Stomach (tissue), 19 donors: ENCODE measurements at places on chromosomes 1 and 21.

- peak; percentile 38 for DNase-seq
These were observed 39.4 kb downstream of the ZP4 start for GRCh38 chr1:237851210-237851845.

DNA sequence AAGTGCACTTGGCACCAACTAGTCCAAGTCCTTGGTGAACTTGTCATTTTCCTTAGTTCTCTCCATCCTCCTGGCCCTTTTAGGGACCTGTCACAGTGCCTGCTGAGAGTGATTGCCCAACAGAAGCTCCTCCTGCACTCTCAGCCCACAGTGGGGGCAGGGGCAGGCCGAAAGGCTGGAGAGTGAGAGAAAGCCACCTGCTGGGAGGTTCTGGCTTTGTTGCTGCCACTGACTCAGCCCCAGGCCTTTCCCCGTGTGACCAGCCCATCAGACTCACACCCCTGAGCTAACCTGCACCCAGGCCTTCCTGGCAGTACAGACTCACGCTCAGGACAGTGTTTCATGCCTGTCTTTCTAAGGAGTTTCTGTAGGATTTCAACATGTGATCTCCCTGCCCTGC is 17.1 kb upstream of the PROK1 start:
- DNase-seq = peak; percentile 34

DNA sequence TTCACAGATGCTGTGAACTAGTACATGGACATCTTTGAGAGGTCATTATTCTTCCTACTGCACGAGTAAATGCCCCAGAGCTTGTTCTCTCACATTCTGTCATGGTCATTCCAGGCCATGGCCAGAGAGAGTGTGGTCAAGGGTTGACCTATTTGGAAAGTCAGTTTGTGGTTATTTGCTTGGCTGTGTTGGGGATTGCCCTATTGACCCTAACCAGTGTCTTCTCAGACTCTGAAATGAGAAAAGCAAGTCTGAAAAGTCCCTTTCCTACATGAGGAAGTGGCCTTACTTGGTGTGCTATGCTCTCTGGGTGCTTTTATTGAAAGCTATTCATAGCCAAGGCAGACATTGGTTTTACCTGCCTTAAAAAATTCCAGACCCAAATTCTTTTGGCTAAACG is 26.6 kb downstream of the CLIC6 start:
- no peak for DNase-seq

GRCh38 chr1:221892301-221892830 is 150.5 kb upstream of the DUSP10 start:
- DNase-seq = no peak

DNA sequence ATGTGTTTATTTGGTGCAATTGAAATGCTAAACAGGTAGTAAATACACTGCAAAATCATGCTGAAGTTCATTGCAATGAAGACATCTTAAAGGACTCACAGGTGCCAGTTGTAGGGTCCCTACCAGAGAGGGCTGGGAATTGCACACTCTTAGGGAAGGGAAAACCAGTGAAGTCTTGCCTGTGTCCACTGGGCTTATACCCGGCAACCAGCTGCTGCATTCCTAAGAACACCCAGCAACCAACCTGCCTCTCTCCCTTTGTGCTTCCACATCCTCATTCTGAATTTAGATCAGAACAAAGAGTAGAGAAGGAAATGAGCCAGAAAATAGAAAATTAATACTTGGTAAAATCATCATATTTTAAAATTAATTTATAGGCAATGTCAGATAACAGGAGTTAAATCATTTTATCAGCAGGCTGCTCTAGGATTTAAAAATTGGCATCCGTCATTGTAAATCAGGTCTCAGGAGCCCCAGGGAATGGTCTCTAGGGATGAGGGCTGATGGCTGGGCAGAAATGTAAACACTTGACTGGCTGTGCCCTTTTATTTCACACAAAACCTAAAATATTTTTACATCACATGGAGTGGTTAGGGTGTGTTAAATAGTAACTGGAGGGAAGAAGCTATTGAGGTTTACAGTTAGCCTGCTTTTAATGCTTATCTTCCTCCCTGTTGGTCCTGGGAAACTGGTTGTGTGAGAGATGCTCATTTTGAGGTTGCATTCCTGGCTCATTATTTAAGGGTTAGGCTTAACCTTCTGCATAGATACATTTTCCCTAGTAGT is 31.3 kb downstream of the PTGFRN start:
- DNase-seq = no peak
